ENCODE measurements at places on chromosomes 2 and 18.

GRCh38 chr2:75537658-75538057, 23.1 kb downstream of the EVA1A start:
- no peak for DNase-seq

GRCh38 chr2:54806975-54807374, 83.5 kb downstream of the EML6 start:
- DNase-seq: no peak

- DNase-seq: no peak
These were observed 243.6 kb downstream of the PID1 start for GRCh38 chr2:229027353-229028105.

DNA sequence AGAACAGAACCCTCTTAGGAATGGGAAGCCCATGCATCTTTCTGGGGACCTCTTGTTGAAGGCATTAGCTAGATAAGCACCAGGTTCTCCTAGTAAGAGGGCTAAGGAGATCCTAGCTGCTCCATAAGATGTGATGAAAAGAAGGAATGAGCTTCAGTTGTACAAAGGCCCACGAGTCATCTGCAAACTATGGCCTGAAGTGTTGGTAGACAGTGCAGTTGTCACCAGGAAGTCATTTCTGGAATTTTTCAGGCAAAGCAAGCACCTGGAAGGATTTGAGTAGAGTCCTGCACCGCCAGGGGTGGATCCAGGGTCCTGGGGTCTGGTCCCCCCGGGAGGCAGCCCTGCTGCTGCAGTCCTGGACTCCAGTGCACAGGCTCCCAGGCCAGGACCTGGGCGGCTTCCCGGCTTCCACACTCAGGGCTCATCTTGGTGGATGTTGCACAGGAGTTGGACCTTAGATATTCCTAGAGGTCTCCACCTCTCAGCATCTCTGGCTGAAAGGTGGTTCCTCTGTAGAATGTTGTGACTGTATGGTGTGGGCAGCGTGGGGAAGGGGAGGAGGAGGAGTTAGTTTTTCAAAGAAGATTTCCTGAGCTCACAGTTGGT, 85.3 kb downstream of the LDLRAD4 start:
- no peak for DNase-seq

GRCh38 chr2:133360190-133360589, 208.1 kb downstream of the NCKAP5 start:
- no peak for DNase-seq
